ENCODE measurements at places on chromosomes 16 and 17.

GRCh38 chr17:3575511-3575910, 17.9 kb upstream of the TRPV3 start:
- no peak for DNase-seq

DNA sequence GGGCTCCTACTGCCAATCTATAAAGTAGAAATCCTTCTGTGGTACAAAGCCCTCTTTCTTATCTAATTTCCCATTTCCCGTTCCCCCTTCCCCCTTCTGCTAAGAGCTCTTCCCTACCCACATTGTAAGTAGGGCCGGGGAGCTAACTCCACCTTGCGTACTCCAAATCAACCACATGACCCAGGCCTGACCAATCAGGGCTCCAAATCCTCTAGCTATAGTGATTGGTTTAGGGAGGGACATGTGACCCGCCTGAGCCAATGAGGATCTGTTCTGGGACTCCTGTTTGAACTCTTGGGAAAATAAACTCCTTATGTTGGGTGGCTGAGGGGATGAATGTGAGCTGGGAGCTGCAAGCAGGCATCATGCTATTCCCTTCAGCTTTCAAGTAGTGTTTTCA, 40.9 kb upstream of the MEOX1 start:
- no peak for DNase-seq

DNA sequence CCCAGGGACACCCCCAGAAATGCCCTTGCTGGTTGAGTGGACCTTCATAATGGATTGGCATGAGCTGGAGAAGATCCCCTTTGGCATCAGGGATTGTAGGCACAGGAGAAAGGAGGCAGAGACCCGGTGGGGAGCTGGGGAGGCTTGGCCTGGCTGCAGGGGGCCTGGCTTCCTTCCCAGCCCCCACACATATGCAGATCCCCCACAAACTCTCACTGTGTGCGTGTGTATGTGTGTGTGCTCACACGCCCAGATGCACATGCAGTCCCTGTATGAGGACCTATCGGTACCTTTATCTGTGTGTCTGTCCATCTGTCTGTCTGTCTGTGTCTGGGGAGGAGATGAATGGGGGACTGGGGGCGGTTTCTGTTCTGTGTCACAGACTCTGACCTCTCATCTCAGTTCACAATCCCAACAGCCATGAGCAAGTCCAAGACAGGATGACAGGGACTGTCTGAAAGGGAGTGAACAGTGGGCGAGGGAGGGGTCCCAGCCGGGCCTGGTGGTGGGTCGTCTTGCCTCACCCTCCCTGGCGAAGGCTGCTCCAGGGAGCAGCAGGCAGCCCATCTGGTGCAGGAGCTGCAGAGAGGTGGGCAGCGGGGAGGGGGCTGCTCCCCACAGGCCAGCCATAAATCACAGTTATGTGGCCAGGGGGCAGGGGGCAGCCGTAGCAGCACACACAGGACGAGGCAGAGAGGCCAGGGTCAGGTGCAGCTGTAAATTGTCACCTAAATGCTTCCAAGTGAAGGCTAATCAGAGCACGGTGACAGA, 46.7 kb upstream of the LHX1 start:
- DNase-seq: no peak

- DNase-seq: no peak
Measured at GRCh38 chr17:57120814-57121213, 35.8 kb downstream of the AKAP1 start.

- no peak for DNase-seq
Measured at GRCh38 chr17:521561-522325, 169.1 kb upstream of the RPH3AL start.

DNA sequence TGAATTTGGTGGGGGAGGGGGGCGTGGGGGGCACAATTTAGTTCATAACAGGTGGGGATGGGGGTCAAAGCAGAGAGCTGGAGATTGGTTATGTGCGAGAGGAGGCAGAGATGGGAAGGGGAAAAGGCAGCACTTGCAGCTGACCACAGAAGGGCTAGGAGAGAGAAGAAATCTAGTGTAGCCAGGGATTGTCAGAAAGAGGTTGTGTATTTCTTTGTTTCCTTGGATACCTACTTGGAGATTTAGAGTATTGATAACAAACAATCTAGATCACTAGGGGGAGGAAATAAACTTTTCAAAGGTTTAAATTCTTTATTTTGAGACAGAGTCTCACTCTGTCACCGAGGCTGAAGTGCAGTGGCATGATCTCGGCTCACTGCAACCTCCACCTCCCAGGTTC, 47.1 kb upstream of the YPEL2 start:
- DNase-seq: no peak

- no peak for DNase-seq
Measured at GRCh38 chr17:81309140-81309858, 14.2 kb upstream of the SLC38A10 start.

- no peak for DNase-seq
Measured at GRCh38 chr17:29870836-29871465, 59.1 kb downstream of the SSH2 start.

- DNase-seq: no peak
Measured at GRCh38 chr17:20988001-20988636, 54.7 kb downstream of the USP22 start.

GRCh38 chr17:75079023-75079373, 8.8 kb upstream of the SLC16A5 start:
- no peak for DNase-seq

GRCh38 chr16:67397812-67398545, 4.7 kb upstream of the TPPP3 start:
- no peak for DNase-seq

DNA sequence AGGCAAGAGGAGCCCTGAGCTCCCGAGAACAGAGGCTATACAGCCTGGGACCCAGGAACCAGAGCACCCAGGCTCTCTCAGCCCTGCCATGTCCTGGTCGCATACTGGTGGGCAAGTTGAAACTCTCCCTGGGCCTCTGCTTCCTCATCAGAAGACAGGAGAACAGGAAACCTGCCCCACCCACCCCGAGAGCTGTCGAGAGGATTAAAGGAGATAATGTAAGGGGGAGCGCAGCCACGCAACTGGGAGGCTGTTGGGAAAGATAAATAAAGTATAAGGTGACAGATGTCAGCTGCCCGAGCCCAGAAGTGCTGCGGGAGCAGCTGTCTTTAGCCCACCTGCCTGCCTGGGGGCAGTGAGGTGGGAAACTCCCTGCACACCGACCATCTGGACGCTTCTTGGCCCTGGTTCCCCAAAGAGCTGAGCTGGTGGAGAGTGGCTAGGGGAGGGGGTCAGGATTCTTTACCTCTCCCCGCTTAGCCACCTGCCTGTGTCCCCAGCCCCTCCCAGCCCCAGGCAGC, 6.8 kb downstream of the KIF19 start:
- no peak for DNase-seq

- no peak for DNase-seq
Measured at GRCh38 chr17:75065562-75066151, 18.6 kb downstream of the KCTD2 start.

DNA sequence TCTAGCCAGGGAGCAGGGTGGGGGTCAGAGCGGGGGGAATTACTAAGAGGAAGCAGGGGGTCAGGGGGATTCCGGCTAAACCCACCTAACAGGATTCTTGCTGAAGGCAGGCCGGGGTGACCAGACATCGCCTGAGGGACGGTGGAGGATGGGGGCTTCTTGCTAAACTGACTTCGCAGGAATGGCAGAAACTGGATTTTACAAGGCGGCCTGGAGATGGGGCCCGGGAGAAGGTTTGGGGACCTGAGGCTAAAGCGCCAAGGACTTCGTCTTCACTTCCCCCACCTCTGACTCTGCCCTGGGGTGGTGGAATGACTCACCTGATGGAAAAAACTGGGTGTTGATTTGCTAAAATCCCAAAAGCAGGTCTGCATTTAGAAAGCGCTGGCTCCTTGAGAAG, 23.5 kb downstream of the LGALS3BP start:
- no peak for DNase-seq

DNA sequence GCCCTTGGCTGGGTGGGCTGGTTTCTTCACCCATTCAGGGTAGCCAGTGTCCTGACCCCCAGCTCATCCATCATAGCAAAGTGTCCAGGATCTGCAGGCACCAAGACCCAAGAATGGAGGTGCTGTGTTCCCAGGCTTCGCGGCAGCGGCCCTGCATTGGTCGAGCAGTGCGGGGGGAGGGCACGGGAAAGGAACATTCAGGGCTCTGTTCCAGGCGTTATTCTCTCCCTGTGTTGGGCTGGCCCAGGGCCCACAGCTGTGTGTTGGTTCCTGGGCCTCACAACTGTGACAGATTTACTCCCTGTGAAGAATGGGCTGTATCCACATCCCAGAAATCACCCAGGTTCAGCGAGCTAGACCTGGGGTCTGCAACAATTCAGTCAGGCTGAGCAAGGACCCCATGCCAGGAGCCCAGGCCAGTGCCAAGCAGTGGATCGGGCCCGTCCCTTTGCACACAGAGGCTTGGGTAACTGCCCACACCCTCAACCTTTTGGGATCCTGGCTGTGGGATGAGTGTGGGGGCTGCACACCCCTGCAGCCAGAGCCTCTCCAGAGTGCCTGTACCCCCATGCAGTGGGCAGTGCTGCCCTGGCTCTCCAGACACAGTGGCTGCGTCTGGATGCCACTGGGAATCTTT, 10.0 kb downstream of the GPT2 start:
- DNase-seq: no peak

DNA sequence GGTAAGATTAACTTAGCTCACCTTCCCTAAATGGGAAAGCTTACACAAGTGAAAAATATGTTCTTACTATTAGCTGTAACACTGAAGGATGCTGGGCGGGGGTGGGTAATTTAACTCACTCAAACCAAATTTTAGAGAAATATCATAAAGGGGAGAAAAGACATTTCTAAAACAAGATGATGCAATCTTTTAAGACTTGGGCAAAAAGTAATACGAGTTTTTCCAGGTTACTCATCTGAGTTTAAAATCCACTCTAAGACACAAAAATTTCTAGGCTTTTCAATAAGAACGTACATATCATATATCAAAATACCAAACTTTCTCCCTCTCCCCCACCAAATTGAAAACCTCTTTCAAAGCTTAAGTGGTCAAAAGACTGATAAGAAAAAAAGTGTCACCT, 228.8 kb downstream of the CEP112 start:
- DNase-seq: no peak

DNA sequence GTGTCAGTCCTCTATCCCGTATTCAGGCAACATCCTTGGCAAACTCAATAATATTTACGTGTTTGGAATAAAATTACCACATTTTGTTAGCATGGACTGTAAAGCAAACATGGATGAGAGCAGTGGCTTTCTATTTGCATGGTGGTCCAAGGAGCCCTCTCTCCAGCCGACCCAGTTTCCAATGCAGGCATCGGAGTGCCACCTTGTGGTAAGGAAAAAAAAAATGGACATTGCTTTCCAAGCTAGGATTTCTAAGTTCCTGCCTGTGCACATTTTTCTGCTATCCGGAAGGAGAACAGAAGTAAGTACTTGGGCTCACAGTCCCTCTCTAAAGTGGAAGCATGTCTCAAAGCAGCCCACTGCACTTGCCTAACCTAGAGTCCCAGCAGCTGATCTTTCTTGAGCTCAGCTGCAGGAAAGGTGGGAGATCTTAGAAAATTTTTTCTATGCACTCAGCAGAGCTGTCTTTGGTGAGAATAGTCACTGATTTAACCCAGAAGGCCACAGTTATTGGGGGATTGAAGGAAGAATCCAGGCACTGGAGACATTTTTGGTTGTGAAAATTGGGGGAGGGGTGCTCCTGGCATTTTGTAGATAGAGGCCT, 46.0 kb upstream of the ERCC4 start:
- DNase-seq: no peak

DNA sequence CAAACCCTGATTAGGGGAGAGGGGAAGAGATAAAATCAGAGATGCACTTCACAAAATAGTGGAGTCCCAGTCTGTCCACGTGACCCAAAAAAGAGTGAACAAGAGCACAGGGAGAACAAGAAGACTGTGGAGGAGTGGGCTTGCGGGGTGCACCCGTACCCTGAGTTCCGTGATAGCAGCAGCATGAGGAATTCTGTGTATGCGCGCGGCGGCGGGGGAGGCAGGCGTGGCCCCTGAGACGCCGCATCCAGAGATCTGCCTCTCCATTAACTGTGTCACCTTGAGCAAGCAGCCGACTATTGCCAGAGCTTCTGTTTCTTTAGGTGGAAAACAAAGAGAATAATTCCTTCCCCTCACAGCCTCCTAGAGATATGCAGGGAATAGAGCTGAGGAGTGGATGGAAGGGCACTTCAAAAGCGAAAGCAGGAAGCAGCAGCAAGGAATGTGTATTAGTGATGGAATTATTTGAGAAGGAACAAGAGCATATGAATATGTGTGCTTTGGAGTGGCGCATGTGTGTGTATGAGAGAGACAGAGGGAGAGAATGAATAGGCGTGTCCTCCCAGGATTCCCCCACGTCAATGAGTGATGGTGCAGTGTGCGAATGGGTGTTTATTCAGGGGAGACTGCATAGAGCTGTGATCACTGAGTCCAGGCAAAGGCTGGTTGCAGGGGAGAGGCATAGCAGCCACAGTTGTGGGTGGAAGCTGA, 10.4 kb upstream of the SOX9 start:
- no peak for DNase-seq

- no peak for DNase-seq
Measured at GRCh38 chr16:491220-491919, 36.1 kb upstream of the CAPN15 start.

DNA sequence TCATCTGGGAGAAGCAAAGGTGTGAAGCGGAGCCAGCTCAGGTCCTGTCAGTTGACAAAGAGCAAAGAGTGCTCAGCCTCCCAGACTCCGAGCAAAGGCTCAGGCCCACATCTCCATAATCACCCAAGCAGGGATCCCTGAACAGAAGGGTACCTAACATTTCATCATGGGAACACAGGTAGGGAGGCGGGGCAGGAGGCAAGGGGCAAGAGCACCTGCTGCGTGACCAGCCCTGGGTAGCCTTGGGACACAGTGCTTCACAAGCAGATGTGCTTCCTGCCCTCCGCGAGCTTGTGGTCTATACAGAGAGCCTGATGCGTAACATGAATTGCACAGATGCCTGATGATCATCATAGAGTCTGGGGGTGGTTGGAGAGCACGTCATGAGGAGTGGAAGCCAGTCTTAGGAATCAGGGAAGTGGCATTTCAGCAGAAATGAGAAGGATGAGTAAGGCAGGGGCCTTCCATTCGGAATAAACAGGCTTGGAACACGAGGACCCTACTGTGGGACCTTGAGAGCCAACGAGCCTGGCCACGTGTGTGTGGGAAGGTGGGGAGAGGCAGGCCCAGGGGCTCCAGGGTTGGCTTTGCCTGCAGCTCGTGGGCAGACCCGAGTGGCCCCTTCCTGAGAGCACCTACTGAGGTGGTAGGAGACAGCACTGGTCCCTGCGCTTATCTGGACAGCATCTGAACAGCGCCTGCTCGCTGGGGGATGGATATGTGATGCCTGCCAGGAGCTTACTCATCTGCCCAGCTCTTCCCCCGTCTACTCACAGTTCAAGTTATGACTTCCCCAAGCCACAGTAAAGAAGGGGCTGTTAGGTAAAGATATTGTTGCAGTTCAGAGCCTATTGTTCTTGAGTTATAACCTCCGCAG, 125.8 kb downstream of the CCDC182 start:
- DNase-seq: no peak

- no peak for DNase-seq
Measured at GRCh38 chr17:69654981-69655855, 240.7 kb downstream of the MAP2K6 start.

DNA sequence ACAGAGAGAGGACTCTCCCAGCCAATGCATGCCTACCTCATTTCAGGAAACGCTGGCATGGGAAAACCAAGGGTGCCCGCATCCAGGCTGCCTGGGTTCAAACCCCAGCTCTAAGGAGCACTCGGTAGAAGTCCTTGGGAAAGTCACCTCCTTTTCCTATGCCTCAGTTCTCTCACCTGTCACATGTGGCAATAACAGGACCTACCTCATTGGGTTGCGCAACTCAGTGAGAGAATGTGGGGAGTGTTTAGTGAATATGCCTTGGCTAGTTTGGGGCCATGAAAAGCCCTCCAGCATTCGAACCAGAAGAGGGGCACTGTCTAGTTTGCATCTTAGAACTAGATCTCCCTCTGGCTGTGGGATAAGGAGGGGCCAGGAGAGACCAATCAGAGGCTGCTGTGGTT, 9.0 kb upstream of the NXPH3 start:
- no peak for DNase-seq
